ENCODE measurements at places on chromosomes 5 and 9.

DNA sequence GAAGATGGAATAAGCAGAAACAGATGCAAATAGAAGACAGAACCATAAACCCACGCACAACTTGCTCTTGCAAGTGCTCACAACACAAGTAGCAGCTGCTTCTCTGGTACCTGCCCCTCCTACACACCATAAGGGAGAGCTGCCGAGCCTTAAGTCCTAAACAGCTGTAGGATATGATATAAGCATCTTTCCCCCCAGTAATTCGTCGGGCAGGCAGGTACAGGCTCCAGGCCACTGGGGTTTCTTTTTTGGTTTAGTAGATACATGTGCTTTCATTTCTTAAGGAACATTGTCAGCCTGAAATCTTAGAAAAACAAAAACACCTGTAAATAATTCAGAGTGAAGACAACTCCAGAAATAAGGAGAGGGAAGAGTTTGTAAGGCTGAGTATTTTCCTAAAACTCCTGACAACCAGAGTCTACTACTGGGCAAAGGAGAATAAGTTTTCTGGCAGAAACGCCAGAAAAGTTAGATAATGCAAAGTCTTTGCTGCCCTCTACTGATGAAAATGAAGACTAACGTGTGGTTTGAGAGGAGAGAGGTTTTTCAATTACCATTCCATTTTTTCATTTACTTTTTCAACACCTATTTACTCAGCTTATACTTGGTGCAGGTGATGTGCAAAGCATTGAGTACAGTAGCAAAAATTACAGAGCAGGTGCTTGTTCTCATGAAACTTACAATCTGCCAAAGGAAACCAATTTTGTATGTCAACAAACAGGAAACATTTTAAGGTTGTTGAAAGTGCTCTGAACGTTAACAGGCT, 20.1 kb upstream of the TCERG1 start:
- DNase-seq: peak; percentile 30

DNA sequence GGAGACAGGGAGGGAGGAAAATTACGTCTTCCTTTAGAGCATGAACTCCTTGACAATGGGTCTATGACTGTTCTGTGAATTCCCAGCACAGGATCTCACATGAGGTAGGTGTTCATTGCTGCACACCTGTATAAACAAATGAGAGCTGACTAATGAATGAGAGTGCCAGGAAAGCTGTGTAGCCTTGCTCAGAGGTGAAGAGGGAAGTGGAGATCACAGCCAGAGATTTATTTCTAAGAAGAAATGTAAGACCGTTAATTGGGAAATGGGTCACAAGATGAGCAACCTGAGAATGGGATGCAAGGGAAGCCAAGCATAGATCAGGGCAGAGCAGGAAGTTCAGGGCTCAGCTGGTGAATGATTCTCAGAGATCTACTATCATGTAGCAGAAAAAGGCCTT, 295.1 kb downstream of the CDK5RAP2 start:
- no peak for DNase-seq

GRCh38 chr5:141853895-141854626, 24.1 kb downstream of the PCDH1 start:
- no peak for DNase-seq

DNA sequence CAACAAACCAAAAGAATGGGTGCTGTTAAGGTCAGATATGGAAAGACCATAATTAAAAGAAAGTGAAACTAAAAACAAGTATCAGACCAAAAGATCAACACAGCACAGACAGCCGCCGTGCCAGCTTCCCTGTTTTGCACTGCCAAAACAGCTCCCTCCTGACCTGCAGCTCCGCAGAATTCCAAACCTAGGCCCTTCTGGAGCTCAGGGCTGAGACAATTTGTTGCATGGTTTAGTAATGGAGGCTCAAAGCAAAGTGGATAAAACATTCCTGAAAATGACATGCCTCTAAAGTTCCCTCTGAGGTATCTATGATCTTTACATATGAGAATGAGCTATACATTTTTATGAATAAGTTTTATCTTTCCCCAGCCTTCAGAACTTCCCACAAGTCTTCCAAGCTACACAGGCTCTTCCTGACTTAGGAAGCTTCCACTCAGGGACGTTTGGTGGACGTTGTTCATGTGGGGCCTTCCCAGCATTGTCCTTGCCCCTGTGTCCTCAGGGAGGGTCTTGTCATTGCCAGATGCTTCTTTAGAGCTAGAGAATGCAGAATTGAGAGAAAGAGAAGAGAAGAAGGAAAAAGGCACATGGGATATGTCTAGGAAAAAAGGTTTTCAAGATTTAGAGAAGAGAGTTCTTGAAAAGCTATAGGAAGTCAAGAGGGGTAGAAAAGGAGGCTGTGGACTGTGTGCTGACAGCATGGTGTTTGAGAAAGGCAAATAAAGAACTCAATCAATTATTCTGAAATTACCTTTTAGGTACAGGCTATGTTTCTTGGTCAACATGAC, 28.4 kb upstream of the SSBP2 start:
- no peak for DNase-seq

DNA sequence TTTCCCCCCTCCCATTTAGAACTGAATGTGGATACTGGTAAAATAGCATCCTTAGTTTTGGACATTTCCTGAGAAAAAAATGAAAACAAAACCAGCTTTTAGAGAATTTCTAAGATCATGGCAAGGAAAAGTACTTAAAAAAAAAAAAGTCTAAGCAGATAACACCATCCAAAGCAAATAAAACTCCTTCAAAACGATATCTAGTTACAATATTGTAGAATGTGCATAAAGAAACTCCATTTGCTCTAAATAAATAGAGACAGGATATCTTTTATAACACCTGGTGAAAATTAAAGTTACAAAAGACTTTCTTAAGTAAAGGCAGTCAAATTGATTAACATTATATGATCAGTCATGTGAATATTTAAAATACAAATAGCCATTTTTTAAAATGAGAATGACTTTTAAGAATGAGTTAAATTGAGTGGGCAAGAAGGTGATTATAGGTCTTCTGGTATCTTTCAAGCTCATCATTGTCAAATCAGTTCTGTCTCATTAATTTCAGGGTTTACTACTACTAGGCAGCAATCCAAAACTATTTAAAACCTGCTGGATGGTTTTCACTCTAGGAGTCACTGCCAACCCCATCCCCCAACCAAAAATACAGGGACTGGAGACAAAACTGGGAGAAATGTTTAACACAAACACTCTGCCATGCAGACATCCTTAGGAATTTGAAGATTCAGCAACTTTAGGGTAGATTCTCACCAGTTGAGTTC, 382.6 kb downstream of the ADGRV1 start:
- DNase-seq: no peak

- DNase-seq: no peak
Observed at GRCh38 chr5:4737868-4738267, 402.3 kb upstream of the ADAMTS16 start.

DNA sequence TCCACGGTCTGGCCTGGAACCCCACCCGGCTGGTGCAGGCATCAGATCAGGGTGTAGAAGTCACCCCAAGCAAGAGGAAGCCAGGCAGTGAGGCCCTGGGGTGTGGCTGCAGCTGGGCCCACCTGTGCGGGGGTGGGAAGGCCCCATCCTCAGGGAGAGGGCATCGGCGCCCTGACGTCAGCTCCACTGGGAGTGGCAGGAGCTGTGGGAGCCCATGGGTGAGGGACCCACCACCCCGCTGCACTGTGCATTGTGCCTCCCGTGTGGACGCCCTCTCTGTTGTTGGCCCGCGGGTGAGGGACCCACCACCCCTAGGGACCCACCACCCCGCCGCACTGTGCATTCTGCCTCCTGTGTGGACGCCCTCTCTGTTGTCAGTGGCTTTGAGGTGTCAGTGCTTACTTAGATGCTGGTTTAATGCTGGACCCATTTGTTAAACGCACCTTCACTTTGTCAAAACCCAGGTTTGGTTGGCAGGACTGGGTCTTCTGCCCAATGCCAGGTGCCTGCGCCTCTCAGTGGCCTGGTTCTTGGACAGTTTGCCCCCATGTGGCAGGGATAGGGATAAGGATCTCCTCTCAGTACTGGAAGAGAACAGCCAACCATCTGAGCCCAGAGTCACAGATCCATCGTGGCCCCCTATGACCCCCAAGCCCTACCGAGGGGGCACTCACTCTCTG, 6.9 kb upstream of the EXOC3 start:
- DNase-seq: no peak

- DNase-seq: no peak
Observed at GRCh38 chr5:73867345-73868335, 241.6 kb downstream of the ARHGEF28 start.

GRCh38 chr9:78962156-78962555, 609.6 kb upstream of the TLE4 start:
- DNase-seq: no peak

- DNase-seq: no peak
Observed at GRCh38 chr9:127330501-127330900, 65.9 kb downstream of the GARNL3 start.

DNA sequence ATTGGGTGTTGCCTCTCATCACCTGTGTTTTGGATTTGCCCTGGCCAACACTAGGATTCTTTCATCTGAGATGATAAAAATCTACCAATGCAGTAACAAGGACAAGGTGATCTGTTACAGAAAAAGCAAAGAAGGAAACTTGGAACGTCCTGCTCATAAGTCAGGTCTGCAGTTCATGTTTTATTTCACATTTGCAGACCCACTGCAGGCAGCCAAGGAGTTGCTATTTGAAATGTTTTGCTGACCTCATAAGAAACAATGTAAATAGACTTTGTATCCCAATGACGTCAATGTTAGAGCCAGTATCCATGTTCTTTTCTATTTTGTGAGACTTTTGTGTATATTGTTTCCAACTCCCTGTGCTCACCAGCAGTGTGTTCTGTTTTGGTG, 312.9 kb downstream of the DEPDC1B start:
- DNase-seq: no peak

DNA sequence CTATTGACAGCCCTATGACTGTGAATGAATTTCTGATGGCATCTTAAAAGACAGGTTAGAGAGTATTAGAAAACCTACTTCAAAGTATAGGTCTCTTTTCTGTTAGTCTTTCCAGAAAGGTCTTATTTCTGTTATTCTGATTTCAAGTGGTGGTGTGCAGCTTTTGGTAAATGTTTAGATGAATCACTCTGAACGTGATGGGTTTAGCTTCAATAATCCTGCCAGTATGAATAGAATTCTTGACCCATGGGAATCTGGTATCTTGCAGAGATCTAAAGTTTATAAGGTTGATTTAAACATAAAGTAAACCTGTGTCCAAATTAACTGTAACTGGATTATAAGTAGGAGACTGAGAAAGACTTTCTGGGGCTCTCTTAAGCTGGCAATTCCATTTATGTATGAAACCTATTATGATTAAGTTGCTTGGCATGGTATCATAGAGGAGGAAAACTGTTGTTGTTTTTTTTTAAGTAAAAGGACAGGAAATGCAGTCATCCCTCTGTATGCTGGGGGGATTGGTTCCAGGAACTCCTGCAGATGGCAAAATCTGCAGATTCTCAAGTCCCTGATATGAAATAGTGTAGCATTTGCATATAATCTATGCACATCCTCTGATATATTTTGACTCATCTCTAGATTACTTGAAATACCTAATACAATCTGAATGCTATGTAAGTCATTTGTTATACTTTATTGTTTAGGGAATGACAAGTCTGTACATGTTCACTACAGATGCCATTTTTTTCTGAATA, 77.0 kb upstream of the ADAMTS19 start:
- DNase-seq: no peak

GRCh38 chr9:92595930-92596329, 60.1 kb upstream of the ECM2 start:
- no peak for DNase-seq

DNA sequence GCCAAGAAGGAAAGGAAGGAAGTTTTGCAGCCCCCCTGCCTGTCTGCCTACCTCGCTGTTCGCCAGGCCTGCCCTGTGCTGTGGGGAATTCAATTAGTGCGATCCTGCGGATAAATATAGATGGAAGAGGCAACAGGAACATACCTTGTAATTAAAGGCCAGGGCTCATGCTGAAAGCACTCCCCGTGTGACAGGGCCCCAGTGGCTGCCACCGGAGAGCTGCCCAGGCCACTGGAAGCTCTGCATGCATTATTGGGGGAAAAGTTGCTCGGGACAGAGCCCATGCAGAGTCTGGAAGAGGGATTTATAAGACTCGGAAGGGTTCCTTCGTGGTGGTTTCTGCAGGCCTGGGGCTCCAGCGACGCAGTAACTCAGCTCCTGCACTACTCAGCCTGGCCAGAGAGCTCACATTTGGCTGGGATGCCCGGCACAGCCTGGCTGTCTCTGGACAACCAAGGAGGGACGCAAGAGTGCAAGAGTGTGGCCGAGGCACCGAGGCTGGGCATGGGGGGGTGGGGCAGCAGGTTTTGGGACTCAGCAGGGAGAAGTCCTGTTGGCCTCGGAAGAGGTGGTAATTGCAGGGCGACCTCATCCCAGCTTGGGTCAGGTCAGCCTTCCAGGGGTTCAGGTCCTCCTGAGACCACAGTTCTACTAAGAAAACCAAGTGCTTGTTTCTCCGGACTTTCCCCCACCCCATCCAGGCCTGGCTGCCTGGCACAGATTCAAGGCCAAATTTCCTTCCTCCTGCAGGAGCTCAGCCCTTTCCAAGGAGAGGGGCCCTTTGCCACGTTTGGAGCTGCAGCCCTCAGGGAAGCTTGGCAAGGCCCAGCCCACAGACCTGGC, 68.1 kb upstream of the GGTA1 start:
- no peak for DNase-seq

DNA sequence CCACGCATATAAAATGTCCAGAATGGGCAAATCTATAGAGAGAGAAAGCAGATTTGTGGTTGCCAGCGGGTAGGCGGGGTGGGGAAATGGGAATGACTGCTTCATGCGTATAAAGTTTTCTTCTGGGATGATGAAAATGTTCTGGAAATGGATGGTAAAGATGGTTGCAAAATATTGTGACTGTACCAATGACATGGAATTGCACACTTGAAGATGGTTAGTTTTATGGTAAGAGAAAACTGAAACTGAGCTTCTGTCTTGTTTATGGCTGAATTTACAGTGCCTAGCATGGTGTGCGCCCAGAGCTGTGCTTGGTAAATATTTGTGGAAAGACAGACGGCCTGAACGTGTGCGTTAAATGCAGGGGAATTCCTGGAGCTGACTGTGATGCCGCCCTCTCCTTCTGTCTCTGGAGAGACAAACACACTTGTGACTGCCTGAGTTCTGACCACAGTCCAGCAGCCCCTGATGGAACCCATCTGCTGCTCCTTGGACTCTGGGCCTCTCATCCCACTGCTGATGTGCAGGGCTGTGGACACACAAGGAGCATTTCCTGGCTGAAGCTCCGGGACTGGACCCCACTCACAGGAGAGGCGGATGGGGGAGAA, 8.6 kb upstream of the PTGES start:
- DNase-seq: no peak
